ENCODE measurements at places on chromosomes 12 and 14.
A peak's percentile ranks its signal among the peaks of the same experiment; 100 is the strongest.

- DNase-seq = no peak
Measured at GRCh38 chr14:104971447-104972240, 6.5 kb downstream of the AHNAK2 start.

- peak; percentile 70 for DNase-seq
Measured at GRCh38 chr14:90235179-90235976, 21.0 kb upstream of the PSMC1 start.

GRCh38 chr12:93957870-93958269 lies 190.5 kb upstream of the PLXNC1 start:
- no peak for DNase-seq

DNA sequence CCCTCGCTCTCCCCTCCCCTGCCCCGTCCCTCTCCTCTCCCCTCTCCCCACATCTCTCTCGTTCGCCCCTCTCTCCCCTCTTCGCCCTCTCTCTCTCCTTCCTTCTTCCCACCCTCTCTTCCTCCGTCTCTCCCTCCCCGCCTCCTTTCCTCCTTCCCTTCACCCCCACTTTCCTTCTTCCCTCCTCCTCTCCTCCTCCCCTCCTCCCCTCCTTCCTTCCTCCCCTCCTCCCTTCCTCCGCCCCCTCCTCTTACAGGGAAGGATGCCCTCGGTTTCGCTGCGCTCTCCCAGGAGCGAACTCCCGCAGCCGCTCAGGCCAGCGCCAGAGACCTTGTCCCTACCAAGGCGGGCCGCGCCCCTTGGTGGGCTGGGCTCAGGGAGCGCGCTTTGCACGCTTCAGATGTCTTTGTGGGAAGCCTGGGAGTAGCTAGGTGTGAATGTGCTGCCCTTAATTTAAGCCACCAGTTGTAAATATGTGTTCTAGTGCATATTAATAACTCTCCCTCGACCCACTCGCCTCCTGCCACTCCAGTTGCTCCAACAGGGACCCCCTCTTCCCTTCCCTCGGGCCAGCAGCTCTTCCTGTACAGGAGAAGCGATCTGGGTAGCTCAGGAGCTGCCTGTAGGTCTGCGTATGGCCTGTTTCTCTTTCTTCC lies 13.3 kb upstream of the MAP3K9 start:
- DNase-seq = no peak

DNA sequence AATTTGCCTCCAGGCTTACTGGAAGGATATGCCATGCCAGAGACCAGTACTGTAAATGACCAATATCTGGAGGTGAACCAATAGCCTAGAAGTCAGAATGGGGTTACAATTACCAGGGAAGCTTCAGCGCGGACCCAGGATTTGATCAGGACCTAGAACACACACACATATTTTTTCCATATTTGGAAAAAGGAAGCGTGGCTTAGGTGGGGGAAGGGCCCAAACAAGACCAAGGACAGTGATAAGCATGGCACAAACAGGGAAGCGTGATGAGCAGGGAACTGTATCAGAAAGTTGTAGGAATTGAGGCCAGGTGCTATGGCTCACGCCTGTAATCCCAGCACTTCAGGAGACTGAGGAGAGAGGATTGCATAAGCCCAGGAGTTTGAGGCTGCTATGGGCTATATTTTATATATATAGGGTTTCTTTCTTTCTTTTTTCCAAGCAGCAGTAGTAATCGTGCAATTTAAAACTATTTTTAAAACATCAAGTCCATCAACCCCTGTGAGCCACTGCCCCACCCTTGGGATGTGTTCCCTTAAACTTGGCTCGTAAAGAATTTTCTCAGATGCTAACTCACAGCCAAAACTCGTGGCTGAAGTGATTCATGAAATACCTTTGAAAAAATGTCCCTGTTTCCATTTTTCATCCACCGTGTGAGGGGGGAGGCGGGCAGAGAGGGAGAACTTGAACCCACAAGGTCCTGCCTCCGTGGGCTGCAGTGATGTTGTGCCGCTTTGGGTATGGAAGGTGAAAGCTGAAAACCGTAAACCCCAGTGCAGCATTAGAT lies 16.7 kb downstream of the HRK start:
- DNase-seq = no peak

DNA sequence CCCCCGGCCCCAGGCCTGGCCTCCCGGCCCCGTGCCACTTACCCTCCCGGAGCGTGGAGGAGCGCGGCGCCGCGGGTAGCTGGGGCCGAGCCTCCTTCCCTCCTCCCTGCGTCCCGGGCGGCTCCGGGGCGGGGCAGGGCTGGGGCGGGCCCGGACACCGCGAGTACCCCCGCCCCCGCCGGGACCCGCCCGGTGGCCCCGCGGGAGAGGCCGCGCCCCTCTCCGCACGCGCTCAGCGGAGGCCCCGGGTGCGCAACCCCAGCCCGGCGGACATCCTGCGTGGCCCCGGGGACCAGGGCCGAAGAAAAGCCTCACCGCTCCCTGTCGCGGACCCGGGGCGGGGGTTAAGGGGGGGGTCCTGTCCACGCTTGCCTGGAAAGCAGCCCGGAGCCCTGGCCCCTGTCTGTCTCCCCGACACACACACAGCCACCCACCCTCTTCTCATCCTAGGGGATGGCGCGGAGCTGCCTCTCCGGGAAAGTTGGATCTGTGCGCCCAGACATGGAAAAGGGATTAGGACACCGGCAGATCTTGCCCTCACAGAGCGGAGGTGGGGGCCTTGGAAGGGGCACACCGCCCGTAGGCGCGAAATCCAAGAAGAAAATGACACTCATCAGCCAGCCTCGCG lies at the start of gene SYNE3:
SYNE3 (minus strand) TSS at position 97 of the 628 bp plus-strand sequence. CDS start 40,829 bp downstream, outside the sequence.
- peak; percentile 59 for DNase-seq

DNA sequence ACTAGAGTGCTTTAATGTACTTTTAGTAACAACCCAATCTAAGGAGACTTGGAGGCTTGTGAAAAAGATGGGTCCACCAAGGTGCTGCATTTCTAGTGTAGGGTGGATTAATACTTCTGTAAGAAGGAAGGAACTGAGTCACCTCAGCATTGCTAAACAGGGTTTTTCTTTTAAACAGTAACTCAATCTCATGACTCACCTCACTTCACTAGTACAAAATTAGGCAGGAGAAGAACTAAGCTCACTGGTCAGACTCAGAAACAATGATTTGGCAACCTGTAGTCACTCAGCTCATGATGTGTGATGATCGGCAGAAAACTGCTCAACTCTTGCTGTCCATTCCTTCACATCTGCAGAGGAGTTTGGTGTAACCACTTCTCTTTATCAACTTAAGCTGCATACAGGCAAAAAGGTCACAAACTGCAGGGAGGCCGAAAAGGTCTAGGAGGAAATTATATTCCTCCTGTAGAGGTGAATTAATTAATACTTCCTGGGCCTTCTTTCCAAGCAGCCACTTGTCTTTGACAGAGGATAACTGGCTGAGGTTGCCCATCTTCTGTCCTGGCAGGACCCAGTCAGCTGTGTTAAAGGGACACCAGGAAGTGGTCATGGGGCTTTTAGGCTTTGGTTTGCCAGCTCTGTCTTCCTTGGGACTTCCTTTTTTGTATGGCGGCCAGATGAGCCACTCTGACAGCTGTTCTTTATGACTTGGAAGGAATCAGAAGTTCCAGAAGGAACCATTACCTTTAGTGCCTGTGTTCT lies 466.9 kb downstream of the FUT8 start:
- no peak for DNase-seq

DNA sequence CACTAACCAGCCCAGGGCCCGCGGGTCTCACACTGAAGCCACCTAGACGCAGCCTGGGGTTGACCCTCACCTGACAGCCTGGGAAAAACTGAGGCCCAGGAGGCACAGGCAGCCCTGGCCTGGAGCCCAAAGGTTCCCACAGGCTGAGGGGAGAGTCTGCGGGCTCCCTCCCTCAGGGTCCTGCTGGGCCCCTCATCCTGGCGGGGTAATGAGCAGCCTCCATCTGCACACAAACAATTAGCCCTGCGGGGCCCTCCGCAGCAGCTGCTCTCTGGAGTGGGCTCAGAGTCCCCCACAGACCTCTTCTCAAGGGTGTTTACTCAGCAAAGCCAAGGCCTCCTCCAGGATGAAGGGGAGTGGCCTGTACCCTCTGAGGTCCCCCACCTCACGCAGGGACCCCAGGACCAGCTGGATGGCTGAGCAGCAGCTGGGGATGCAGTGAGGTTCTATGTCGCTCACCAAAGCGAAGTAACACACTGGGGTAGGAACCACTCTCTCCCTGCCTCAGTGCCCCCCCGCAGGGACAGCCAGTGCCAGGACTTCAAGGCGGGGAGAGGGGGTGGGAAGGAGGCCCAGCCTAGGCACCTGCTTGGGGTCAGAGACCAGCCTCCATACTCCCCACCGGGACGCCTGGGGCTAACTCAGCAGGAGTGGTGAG lies 7.3 kb downstream of the AKT1 start:
- DNase-seq = no peak

GRCh38 chr12:84113666-84114065 lies 798.9 kb downstream of the SLC6A15 start:
- no peak for DNase-seq

- DNase-seq = no peak
Measured at GRCh38 chr12:97024393-97024792, 117.3 kb downstream of the NEDD1 start.

- DNase-seq = no peak
Measured at GRCh38 chr14:69345402-69345801, 52.7 kb downstream of the ERH start.

DNA sequence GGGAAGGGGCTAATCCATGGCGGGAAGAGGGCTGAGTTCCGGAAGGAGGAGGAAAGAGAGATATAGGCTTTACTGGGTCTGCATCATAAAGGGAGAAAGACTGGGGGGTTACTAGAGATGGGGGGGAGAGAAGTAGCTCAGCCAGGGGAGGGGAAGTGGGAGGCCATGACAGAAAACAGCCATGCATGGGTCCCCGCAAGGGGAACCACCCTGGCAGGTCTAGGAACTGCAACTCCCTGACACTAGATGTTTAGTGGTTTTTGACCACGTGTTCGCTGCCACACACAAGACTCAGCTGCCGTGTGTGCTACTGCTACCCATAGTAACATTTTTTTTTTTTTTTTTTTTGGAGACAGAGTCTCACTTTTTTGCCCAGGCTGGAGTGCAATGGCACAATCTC lies 145.0 kb downstream of the RIMBP2 start:
- DNase-seq = no peak

- DNase-seq = no peak
Measured at GRCh38 chr12:103140286-103140685, 182.8 kb downstream of the ASCL1 start.

GRCh38 chr12:31865023-31865422 lies 94.2 kb upstream of the RESF1 start:
- DNase-seq = no peak
